ENCODE measurements at places on chromosomes 16 and 17.

GRCh38 chr17:13520899-13521572 lies 80.7 kb downstream of the HS3ST3A1 start:
- no peak for DNase-seq

DNA sequence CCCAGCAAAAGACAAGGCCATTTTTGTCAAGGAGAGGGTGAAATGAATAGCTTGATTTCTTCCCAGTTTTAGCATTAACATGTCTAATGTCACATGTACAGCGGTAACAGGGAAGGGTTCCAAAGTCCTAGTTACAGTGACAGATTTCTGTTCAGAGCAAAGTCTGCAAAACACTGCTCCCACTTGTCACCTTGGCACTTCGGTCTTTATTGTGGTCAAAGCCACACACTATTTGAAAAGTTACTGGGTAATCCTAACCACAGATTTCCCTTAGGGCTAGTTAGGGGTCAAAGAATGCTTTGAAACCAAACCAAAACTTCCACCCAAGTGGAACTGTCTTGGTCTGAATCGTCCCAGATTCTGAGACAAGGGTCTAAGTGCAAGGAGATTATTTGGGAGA lies 455.6 kb downstream of the HS3ST3B1 start:
- no peak for DNase-seq

DNA sequence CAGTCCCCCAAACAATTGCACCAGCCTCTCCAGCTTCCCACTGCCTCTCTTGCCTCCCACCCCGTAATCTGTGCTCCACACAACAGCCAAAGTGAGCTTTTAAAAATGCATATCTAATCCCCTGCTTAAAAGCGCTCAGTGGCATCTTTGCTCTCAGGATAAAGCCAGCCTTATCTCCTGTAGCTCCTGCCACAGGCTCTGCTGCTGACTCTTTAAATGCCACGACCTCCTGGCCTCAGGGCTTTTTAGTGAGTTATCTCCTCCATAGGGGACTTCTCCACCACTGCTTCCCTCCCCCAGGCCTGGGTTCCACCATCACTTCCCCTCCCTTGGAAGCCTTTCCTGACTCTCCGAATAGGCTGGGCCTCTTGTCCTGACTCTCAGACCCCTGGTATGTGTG lies 98.6 kb downstream of the GNAO1 start:
- DNase-seq, result no peak

- no peak for DNase-seq
Measured at GRCh38 chr16:22191532-22192260, 14.4 kb upstream of the EEF2K start.

Data from natural killer cell treated with Interleukin-12 subunit alpha and Interleukin-12 subunit beta and Interleukin-15 and Interleukin-18, amount 100 ng/mL, for 72 hours (primary cell).